Stimulated activated CD4-positive, alpha-beta T cell treated with anti-CD3 and anti-CD28 coated beads, Interleukin-1b, Interleukin-23, amount 100 ng/mL, for 4 hours (primary cell): ENCODE measurements at places on chromosomes 6 and 20.

GRCh38 chr6:90982051-90982450 is 395.2 kb upstream of the MAP3K7 start:
- no peak for DNase-seq

- no peak for DNase-seq
These were observed at the start of gene PI16 for GRCh38 chr6:36954262-36954931. Gene PI16, plus strand, starts transcription at chr6:36954738. Its CDS starts 23 bp downstream, at chr6:36954761.

DNA sequence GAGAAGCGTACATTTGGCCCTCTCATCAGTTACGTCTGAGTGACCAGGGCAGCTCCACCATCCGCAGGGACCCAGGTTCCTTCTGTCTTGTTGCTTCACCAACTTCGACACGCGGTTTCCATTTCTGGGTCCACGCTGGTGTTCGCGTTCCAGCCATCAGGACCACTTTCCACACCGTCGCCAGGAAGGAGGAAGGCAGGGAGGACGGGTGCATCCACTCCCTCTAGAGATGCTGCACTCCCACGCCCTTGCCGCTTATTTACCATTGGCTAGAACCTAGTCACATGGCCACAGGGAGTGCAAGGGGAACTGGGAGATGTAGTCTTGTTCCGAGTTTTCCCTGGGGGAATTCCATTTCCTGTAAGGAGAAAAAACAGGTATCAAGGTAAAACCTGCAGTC is 33.2 kb upstream of the SNX9 start:
- DNase-seq = no peak

- DNase-seq = no peak
These were observed 24.6 kb downstream of the VSTM2L start for GRCh38 chr20:37927410-37928095.

DNA sequence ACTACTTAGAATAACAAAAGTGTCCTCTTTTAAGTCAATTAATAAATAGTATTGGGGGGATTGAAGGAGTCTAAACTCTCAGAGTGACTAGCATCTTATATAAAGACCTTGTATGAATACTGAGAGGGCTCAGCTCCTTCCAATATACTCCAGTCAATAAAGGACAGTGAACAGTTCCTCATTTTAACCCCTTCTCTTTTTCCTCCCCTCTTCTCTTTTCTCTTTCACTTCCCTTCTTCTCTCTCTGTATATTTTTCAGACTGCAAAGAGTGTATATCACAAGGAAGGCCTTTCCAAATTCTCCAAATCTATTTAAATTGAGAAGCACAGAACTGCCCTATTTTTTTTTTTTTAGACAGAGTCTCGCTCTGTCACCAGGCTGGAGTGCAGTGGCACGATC is 99.5 kb downstream of the CD164 start:
- DNase-seq = no peak

- DNase-seq = no peak
These were observed 16.7 kb upstream of the IRAK1BP1 start for GRCh38 chr6:78850621-78851020.

GRCh38 chr6:38517005-38517404 is 122.7 kb downstream of the BTBD9 start:
- no peak for DNase-seq

GRCh38 chr6:41518118-41518517 is 28.1 kb upstream of the FOXP4 start:
- no peak for DNase-seq

- no peak for DNase-seq
These were observed 77.6 kb downstream of the STK35 start for GRCh38 chr20:2179233-2179580.

DNA sequence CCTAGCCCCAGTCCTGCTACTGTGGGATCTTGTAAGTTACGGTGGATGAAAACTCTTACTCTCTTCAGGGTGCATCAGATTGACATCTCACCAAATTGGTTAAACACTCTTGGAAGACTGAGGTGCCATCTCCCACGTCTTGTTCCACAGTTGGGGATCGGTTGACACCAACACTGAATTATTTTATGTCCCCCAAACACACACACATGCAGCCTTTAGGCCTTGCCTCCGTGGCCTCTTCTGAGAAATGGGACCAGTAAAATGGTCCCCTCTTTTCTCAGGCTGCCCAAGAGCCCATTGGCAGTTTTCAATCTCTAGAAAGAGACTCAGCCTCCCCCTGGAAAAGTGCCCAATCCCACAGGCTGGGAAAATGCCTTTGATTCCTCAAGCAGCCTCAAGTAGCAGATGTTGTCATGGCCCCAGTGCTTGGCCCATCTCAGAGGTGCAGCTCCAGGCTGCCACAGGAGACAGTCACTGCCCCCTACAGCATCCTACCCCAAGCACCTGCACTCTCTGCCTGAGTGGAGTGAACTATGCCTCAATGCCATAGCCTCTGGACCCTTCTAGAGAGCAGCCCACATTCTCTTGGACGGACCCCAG is 163.9 kb downstream of the ANKRD60 start:
- DNase-seq = no peak

GRCh38 chr20:43749734-43750294 is 23.0 kb upstream of the GTSF1L start:
- DNase-seq = peak; percentile 82

DNA sequence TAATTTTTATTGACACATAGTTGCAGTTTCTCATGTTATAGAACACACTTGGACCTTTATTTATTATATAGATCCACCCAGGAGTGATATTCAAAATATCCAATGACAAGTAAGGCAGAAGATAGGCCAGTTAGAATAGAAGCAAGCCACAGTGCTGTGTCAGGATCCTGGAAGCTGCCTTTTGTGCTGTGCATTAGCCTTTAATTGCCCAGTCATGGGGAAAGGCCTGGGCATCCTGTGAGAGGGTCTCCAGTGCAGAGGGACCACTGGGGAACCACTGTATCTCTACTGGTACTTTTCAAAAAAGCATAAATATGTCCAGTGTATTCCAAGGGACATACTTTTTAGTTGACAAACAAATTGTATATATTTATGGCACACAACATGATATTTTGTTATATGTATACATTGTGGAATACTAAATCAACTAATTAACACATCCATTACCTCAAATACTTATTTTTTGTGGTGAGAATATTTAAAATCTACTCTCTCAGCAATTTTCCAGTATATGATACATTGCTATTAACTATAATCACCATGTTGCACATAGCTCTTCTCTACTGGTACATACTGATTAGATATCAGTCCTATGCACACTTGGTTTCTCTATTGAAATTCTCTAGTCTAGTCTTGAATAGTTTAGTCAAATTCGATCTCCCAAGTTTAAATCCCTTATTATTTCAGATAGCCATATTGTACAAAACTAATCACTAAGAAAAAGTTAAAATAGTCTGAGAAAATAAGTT is 59.5 kb downstream of the CDC40 start:
- DNase-seq = no peak

GRCh38 chr20:19172637-19173036 is 39.8 kb upstream of the SLC24A3 start:
- no peak for DNase-seq

DNA sequence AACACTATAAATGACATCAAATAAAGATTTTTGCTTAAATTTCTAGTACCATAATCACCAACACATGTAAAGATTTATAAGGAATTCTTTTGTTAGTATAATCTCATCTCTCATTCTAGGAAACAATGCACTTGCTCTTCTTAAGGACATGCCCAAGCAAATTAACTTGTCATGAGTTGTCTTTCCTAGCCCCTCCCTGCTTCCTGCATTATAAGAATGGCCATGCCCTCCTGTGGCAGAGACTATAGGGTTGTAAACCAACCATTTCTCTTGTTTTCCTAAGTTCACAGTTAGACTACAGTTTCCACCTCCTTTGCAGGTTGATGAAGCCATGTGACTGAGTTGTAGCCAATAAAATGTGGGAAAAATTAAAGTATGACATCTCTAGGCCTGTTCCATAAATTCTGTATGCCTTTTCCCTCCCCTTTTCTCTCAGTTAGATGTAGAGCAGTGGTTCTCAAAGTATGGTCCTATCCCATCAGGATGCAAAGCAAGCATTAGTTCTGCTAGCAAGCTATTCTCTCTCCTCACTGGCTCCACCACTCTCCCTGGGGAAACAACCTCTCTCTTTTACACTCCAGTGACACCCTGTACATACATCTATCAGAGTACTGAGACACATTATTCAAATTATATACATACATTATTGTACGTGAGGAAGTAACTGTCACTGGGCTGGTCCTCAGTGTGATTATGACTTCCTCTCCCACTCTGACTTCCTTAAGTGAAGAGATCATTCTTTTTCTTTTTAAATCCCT is 295.0 kb downstream of the PKHD1 start:
- no peak for DNase-seq

- no peak for DNase-seq
These were observed 294.9 kb upstream of the TSHZ2 start for GRCh38 chr20:52677216-52677615.

GRCh38 chr20:38714308-38714707 is 10.0 kb upstream of the SLC32A1 start:
- no peak for DNase-seq

DNA sequence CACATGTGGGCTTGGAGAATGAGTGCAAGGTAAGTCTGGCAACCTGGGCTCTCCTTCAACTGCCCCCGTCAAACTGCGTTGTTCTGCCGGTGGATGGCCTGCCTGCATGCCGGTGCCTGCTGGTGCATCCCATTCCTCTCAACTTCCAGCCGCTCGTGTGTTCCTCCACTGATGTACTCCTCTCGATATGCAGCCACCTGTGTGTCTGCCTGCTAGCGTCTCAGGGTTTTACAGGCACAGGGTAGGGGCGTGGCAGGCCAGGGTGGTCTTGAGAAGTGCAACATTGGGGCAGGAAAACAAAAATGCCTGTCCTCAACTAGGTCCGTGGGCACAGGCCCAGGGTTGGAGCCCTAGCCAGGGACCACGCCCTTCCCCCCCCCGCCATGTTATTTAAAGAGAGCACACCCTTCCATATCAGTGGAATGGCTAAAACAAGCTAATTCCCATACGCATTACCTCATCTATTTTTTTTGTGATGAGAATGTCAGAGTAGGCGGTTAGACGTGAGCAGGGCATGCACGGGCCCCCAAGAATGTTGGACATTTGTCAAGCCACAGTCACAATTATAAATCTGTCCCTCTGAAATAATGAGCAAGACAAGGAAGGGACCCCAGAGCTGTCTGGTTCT is 33.2 kb downstream of the SERPINB6 start:
- DNase-seq = no peak

DNA sequence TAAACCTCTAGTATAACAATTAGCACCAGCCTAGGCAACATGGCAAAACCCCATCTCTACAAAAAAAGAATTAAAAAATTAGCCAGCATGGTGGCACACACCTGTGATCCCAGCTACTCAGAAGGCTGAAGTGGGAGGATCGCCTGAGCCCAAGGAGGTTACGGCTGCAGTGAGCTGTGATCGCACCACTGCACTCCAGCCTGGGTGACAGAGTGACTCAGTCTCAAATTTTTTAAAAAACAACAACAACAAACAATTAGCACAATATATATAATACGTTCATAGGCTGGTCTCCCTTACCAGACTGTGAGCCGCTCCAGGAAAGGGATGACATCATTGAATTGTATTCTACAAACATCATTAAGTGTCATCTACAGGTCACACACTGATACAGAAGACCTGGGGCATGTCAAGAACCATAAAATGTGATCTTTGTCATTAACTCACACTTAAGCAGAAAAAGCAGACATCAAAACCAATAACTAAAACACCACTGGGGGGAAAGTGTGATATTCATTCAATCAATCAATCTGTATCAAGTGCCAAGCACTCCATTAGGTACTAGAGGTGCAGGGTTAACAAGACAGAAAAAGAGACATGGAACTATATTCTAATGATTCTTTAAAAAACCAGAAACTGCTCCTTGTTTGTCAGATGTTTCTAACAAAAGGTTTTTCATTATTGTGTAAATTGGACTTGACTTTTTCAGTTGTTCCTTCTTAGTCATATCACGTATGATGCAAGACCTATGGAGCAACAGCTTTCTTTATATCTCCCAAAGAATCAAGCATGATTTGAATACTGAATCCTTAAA is 17.8 kb downstream of the MAP3K5 start:
- DNase-seq = no peak

- no peak for DNase-seq
These were observed 333.3 kb upstream of the CNR1 start for GRCh38 chr6:88499436-88499835.

DNA sequence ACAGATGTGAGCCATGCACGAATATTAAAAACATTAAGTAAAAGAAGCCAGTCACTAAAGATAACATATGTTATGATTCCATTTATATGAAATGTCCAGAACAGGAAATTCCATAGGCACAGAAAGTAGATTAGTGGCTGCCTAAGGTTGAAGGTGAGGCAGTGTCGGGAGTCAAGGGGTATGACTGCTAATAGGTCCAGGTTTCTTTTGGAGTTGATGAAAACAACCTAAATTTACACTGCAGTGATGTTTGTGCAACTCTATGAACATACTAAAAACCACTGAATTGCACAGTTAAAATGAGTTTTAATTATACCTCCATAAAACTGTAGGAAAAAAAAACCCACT is 14.4 kb downstream of the SRPK1 start:
- DNase-seq = no peak

GRCh38 chr20:36861875-36862801 is 13.8 kb upstream of the TLDC2 start:
- no peak for DNase-seq

DNA sequence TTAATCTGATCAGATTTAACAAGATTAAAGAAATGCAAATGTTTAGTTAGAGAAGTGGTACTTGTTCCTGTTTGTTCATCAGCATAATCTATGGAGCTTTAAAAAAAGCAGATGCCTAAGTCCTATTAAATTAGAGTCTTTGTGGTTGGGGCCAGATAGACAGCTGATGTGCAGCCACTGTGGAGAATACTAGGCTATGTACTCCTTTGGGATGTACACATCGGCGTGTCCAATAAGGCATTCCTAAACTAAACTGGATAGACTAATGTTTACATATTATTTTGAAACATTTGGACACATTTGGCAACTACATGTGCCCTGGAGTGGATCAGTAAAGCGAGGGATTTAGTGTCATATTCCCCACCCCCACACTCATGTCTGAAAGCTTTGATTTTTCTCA is 459.5 kb downstream of the LMBRD1 start:
- DNase-seq = no peak

- DNase-seq = no peak
These were observed 21.9 kb downstream of the SPATA2 start for GRCh38 chr20:49893242-49894072.

DNA sequence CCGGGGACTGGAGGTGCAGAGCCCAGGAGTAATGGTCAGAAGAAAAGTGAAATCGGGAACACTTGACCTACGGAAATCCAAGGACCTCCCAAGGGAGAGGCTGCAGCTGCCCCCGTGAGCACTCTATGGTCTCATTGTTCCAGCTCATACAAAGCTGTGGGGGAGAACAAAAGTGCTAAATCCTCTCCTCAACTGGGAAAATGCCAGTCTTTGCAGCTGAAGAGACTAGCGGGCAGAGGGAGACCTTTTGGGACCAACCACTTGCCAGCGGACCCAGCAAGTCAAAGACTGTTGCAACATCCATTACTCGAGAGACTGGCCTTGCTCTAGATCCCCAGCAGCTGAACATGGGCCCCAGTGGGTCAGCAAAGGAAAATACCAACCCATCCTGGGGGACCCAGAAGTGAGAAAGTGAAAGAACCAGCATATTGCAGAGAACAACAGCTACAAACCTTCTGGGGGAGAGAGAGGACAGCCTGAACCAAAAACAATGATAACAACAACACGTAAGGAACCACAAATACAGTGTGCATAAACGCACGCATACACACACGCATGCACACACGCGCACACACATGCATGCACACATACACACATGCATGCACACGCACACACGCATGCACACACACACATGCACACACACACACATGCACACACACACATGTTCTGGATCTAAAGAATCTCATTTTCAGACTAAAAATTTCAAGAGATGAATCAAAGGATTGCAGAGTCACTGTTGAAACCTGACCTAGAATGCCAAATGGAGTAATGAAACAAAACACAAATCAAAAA is 24.7 kb upstream of the ELMO2 start:
- DNase-seq = no peak
